ENCODE measurements at places on chromosomes 5 and 9.

GRCh38 chr9:15724016-15724415 lies 171.2 kb downstream of the CCDC171 start:
- DNase-seq = no peak

- no peak for DNase-seq
Observed at GRCh38 chr5:39726467-39726866, 301.7 kb upstream of the DAB2 start.

DNA sequence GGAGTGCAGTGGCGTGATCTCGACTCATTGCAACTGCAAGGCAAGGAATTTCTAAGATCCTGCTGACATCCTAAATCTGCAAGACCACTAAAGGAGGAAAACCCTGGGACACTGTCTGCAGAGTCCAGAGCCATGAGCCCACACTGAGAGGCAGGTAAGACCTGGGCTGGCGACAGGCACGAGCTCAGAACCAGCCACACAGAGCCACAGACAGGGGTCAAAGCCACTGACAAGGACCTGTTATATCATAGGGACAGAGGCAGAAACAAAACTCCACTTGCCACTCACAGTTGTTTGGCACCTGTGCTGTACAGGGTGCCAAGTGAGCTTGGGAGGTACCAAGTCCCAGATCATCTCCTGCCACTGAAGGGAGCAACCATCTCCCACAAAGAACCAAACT lies 34.2 kb downstream of the IPPK start:
- DNase-seq = peak; percentile 11

DNA sequence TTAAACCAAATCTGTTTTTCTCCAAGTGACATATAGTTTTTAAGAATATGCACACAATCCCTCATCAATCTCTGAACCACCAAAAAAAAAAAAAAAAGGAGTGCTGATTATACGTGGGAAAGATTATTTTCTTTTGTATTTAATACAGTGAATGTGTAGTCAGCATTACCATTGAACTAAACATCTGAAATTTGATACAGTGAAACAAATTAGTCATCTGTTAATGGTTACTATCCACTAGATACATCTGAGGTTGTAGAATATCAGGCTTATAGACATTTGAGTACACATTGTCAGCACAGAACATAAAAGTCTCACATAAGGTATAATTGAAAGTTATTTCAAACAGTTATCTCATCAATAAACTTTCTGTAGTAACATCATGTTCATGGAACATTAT lies 87.0 kb downstream of the SLF1 start:
- DNase-seq = no peak

GRCh38 chr5:42005561-42006153 lies 80.6 kb downstream of the FBXO4 start:
- DNase-seq = no peak

- DNase-seq = no peak
Observed at GRCh38 chr9:82022121-82022520, 33.5 kb downstream of the SPATA31D1 start.

Measured in activated T-cell treated with anti-CD3 and anti-CD28 coated beads, Interleukin-2, amount 50 U/mL, for 48 hours (primary cell).